COR-L47 (cell line): ENCODE measurements at places on chromosomes 1 and 21.

DNA sequence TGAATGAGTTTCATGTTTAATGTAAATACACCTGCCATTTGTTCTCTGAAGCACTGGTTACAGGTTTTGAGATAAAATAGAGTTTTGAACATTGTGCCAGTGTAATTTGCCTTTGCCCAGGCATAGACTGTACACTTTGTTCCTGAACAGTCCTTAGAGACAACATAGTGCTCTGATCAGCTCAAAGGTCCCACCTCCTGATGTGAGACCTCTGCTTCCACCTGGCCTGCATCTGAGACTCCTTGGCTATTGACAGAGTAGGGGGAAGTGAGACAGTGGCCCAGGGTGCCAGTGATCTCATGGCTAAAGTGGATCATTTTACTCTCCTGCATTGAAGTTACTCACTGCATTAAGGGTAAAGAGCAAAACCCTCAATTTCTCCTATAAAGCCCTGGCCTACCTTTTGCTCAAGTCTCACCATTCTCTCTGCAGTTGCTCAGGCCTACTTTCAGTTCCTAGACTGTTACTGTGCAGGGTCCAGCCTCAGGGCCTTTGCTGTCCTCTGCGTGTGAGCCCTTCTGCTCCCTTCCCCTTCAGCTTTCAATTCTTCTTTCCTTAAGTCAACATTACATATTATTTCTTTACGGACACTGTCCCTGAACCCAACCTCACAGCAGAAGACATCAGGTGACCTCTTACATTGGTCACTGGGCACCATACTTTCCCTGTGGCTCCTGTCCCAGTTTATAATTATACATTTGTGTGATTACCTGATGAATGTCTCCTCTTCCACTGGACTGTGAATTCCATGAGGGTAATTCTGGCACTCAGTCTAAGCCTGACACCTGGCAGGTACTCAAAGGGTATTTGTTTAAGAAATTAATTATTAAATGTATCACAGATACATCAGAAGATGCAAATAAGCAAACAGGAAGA is 142.9 kb downstream of the ROR1 start:
- DNase-seq = peak; percentile 65

DNA sequence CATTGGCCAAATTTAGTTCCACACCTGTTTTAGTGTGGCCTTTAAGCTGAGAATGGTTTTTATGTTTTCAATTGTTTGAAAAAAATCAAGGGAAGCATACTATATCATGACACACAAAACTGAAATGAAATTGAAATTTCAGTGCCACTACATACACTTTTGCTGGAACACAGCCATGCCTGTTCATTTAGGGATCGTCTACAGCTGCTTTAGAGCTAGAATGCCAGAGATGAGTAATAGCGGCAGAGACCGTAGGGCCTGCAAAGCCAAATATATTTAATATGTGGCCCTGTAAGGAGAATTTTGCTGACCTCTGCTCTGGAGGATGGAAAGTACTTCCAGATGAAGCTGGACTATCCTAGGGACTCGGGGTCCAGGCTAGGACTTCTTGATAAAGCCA is 62.5 kb upstream of the LYST start:
- no peak for DNase-seq

GRCh38 chr21:43364851-43365424 is 62.0 kb downstream of the SIK1 start:
- peak; percentile 89 for DNase-seq

- DNase-seq = no peak
These were observed 1.7 kb upstream of the MECR start for GRCh38 chr1:29232387-29232786.

DNA sequence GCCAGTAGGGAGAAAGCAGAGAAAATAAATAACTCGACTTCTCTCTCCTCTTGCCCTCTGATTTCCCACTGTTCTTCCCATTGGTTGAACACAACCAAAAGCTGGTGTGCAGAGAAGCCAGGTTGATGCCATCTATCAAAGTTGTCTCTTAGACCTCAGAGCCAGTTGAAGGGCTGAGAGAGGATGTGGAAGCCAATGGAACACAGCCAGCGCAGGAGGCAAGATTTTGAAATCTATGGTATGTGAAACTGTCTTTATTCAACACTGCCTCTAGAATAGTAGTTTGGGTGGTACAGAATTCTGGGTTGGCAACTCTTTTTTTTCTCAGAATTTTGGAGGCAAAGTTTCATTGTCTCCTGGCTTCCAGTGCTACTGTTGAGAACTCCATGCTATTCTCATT is 11.3 kb upstream of the SMAP2 start:
- DNase-seq = no peak

- no peak for DNase-seq
These were observed 53.1 kb downstream of the ZNF326 start for GRCh38 chr1:90048043-90048442.

- DNase-seq = no peak
These were observed 300.3 kb downstream of the DSCAM start for GRCh38 chr21:40546647-40547046.

DNA sequence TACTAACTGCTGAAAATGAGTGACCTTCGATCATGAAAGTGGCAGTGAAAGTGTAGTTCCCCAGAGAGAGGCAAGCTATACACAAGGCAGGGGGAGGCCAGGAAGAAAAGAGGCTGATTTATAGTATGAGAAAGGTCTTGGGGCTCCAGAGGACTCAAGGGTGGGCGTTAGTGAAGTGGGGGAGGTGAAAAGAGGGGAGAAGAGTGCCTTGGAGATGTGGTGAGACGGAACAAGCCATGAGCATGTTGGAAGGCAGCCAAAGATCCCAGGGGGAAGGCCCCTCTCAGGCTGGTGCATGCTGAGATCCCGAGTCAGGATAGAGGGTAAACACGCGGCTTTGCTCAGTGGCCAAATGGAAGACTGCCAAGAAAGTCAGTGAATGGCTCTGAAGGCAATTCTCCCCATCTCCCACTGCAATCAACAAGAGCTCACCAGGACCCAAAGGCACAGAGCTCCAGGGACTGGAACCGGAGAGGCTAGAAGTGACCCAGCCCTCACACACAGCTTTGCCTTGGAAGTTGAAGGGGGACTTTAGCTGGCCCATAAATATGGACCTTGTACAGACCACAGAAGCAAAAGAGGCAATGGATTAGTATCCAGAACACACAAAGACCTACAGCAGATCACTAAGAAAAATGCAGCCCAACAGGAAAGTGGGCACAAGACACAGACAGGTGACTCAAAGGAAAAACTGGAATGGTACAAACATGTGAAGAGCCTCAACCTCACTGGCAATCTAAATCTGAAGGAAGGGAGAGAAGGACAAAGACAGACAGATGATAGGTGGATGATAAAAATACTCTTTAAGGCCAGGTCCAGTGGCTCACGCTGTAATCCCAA is 49.6 kb downstream of the HSF2BP start:
- DNase-seq = peak; percentile 99

DNA sequence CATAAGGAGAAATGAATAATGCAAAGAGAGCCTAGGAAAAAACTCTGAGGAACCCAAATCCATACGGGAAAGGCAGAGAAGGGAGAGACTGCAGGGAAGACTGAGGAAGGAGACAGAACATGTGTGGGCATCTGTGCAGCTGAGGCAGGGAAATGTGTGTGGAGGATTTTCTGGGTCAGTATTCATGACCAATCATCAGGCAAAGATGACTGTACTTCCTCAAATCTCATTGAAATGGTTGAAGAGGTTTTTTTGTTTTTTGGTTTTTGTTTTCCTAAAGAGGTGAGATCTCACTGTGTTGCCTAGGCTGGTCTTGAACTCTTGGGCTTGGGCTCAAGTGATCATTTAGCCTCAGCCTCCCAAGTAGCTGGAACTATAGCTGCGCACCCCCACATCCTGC is 15.7 kb downstream of the DIP2A start:
- DNase-seq = no peak

GRCh38 chr1:151864411-151864810 is 10.9 kb upstream of the THEM5 start:
- DNase-seq = no peak

DNA sequence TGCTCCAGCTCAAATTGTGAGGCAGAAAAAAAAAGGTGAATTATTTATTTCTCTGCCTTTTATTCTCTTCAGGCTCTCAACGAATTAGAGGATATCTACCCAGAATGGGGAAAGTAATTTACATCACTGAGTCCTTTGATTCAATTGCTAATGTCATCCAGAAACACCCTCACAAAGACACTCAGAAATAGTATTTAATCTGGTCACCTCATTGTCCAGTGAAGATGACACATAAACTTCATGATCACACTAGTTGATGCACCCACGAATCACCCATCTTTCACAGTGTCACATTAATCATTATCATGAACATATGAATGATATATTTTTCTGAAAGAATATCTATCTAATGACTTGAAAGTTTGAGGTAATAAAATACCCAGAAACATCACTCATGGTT is 868.5 kb downstream of the BRINP3 start:
- no peak for DNase-seq

GRCh38 chr1:211588711-211589110 is 9.8 kb upstream of the SLC30A1 start:
- DNase-seq = no peak

DNA sequence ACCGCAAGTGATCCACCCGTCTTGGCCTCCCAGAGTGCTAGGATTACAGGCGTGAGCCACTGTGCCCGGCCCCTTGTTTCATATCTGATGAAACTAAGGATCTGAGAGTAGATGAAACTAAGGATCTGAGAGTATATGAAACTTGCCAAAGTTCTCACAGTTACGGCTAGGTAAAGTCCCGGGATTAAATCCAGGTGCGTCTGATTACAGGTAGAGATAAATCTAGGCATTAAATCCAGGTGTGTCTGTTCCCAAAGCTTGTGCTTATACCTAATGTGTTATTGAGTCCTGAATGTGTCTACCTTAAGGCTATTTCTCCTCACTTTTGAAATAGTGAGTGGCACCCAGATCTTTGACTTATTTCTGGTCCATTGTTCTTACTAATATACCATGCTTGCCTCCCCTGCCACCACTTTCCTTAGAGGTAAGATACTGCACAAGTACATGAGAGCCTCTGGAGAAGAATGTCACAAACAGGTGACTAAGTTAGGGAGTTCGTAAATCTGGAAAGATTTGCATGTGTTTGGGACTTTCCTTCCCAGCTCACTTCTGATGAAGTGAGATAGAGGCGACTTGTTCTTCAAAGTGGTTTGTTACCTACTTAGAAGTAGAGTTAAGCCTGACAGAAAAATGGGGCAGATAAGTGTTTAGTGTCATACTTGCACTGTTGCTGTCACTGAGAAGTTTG is 66.5 kb downstream of the AK4 start:
- no peak for DNase-seq

GRCh38 chr1:182651339-182651724 is 33.1 kb downstream of the RGS8 start:
- DNase-seq = no peak

- DNase-seq = no peak
These were observed 5.5 kb upstream of the SNAPIN start for GRCh38 chr1:153652805-153653500.

DNA sequence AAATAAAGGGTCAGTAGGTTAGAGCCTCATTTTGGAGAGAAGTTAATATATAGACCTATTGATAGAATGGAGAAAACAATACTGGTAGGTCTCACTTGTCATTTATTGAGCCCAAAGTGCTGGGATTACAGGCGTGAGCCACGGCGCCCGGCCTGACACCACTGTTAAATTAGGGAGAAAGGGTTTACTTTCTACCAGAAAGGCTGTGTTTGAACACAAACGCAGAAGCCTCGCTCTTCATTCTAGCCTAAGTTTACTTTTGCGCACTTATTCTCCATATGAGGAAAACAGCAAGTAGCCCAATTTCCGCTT is 710 bp upstream of the PRPF3 start:
- no peak for DNase-seq

DNA sequence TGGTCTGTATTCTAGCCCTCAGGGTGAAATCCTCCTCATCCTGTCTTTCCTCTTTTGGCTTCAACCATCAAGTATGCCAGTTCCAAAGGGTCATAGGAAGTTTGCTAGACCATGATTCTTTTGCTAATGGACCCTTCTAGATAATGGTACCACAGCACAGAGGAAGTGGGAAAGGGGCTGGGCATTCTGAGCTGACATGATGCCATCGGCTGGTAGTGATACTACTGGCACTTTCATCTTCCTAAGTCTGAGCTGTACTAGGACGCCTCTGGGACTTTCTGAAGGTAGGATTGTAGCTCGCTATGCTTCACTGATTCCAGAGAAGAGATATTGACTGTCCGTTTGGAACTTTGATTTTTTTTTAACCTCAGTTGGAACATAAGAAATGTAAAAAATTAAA is 11.4 kb downstream of the FASLG start:
- DNase-seq = no peak

DNA sequence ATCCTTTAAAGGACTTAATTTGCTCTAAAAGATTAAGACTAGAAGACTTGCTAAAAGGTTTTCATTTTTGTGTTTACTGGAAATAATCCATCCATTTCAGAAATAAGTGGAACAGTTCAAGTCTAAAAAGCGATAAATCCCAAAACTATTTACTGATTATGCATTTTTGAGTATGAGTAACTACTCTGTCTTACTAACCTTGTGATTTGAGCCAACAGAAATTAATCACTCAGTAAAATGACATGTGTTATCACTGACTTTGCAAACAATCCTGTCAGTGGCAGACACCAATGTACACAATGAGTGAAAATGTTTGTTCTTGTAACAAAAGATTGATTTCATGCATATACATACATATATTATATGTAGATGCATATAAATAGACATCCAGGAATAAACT is 218.0 kb downstream of the DENND1B start:
- no peak for DNase-seq

GRCh38 chr1:229022595-229023333 is 248.1 kb upstream of the RAB4A start:
- no peak for DNase-seq

DNA sequence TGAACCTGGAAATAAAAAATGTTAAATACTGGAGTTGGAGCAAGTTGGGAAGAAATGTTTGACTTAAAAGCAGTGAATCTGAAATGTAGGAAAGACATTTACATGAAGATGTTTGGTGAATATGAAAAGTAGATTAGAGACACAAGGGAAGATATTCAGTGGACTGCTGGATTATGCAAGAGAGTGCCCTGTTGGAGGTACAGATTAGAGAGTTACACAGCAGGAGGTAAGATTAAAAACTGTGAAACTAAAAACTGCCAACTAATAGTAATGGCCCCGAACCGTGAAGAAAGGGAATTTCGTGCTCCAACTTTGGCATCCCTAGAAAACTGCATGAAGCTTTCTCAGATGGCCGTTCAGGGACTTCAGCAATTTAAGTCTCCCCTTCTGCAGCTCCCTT is 375.4 kb downstream of the DPYD start:
- no peak for DNase-seq

- no peak for DNase-seq
These were observed 3.0 kb upstream of the ADGRL2 start for GRCh38 chr1:81797701-81798100.

GRCh38 chr1:243748706-243749283 is 101.2 kb downstream of the AKT3 start:
- DNase-seq = peak; percentile 73

DNA sequence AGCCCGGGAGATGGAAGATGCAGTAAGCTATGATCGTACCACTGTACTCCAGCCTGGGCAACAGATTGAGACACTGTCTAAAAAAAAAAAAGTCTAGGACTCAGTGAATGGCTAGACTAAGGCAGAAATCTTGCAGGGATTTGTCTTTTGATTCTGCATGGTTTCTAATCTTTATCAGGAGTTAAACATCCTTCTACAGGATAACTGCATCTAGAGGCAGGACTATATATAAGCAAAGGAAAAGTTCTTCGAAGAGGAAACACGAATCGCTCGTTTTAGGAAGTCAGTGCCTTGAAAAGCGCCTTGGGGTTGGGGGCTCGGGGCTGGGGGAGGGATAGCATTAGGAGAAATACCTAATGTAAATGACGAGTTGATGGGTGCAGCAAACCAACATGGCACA is 602 bp upstream of the UFC1 start:
- DNase-seq = no peak

- no peak for DNase-seq
These were observed 621.2 kb upstream of the PRMT6 start for GRCh38 chr1:106435269-106435668.
